ENCODE measurements at places on chromosomes 1 and 21.

DNA sequence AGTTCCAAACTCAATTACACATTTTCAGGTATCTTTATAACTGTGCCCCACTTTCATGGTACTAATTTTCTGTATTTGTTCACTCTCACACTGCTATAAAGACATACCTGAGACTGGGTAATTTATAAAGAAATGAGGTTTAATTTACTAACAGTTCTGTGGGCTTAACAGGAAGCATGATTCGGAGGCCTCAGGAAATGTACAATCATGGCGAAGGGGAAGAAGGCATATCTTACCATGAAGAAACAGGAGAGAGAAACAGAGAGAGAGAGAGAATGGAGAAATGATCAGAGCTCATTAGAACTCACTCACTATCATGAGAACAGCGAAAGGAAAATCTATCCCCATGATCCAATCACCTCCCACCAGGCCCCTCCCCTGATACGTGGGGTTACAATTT, 874.1 kb upstream of the B3GALT2 start:
- DNase-seq, result no peak

DNA sequence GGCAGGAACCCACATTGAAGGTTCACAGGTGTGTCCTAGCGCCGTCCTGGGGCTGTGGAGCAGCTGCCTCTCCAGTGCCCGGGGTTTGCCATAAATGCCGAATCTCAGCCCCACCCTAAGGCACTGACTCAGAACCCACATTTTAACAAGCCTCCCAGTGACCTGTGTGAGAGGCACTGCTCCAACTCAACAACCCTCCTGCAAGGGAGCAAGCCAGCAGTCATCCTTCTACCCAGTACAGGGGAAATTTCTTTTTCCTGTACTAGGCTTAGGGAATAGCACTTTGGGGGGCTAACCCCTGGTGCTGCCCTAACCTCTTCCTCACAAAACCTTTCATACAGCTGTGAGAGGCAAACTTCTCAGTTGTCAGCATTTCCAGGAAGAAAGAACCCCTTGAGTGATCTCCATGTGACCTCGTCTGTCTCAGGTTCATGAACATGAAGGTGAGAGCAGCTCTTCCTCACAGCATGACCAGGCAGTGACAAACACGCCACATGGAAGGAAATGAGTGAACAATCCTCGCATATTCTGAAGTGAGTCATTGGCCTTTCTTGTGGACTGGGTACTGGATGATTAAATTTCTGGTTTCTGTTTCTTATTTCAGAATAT, 11.4 kb upstream of the BCAR3 start:
- DNase-seq, result peak; percentile 9

GRCh38 chr1:179143322-179143721, 61.5 kb downstream of the TOR3A start:
- DNase-seq, result no peak

DNA sequence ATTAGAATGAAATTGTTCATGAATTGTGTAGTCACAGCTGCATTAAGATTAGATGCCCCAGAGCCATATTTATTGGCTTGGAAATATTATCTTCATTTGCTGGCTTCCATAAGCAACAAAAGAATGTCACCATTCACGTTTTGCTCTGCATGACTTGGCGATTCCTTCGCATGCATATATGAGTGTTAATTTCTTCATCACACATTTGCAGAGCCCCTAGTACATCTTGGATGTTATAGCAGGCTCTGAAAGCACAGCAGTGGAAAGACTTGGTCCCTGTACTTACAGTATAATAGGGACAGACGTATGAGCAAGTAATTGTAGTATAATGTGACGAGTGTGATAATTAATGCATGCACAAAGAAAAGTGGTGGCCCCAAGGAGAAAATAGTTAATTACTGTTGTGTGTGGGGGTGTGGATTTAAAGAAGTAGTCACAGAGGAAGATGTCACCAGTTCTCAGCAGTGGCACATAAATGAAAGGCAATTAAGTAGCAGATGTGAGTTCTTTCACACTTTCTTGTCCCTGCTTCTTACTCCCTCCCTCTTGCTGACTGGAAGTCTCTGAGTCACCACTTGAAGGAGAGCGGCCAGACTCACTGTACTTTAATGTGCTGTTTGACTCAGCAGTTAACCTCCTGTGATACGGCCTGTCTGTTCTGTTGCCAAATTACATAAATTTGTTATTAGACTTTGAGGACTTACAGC, 21.0 kb downstream of the S100A10 start:
- DNase-seq, result peak; percentile 45

- no peak for DNase-seq
Measured at GRCh38 chr1:243267471-243267880, 11.6 kb downstream of the SDCCAG8 start.

DNA sequence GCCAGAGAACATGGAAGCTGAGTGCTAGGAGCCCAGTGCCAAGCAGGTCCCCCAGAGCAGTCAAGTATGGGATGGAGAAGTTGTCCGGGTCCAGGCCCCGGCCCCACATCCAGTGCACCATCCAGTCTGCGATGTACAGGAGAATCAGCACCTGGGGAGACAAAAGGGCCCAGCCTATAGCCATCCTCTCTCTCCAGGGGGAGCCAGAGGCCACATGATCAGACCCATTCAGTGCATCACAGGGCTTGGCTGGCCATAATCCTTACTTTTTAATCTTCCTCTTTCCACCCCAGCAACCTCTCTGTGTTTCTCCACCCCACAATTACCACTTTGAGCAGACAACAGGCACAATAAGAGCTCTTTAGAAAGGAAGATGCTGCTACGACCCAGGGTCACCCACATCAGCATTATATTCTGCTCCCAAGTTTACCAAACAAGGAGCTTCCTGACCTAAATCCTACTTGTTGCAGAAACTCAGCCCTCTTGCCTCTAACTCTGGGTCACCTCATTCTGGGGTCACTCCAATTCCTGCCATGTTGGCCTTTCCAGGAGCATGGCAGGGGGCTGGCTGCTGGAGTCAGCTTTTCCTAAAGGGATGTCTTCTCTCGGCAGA, 16.4 kb upstream of the RAB29 start:
- peak; percentile 63 for DNase-seq

- DNase-seq, result no peak
Measured at GRCh38 chr1:26015358-26015757, 6.2 kb upstream of the EXTL1 start.

GRCh38 chr21:44394733-44395132, 41.3 kb downstream of the TRPM2 start:
- no peak for DNase-seq

DNA sequence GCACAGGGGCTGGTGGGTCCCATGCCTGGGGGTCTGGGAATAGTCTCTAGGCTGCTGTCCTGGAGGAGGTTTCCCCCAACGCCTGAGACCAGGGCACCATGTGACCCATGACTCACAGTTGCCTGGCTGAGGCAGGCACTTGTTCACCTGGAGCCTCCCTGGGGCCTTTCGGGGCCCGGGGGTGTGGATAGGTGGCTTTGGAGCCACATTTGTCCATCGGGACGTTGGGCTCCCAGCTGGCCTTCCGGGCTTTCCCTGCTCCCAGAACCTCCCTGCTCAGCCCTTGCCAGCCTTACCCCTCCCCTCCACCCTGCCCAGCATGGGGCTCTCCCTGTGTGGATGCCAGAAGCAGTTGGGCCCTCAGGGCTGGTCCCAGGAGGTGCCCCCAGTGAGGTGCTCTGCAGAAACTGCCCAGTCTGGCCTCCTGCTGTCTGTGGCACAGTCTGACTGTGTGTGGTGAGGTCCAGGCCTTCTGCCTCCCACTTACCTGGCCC, 14.2 kb downstream of the COL6A1 start:
- no peak for DNase-seq

DNA sequence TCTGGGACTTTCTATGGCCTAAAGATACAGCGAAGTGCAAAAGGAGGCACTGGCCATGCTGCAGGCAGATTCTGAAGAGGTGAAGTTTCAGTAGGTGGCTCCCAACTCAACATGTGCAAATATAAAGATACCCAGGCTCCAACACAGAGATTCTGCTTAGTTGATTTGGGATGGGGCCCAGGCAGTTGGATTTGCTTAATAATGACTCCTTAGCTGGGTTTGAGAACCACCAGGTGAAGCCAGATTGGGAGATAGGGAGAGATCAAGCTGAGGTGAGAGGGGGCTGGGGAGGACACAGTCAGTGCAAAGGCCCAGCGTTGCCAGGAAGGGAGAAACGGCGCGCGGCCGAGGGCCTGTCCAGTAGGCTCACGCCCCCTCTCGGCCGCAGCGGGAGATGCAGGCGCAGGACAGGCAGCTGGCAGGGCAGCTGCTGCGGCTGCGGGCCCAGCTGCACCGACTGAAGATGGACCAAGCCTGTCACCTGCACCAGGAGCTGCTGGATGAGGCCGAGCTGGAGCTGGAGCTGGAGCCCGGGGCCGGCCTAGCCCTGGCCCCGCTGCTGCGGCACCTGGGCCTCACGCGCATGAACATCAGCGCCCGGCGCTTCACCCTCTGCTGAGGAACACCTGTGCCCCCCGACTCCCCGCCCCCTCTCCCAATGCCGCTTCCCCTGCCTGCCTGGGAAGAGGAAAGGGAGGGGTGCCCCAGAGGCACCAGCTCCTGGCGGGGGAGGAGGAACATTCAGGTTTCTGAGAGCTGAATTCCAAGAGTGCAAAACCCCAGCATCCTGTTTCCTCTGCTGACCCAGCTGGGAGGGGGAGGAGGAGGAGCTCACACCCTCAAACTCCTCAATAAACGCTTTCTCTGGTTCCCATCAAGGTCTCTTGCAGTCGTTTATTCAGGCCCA, 1.2 kb downstream of the FAM167B start:
- DNase-seq, result peak; percentile 70

- DNase-seq, result peak; percentile 35
Measured at GRCh38 chr1:22053017-22053860, 730 bp downstream of the CDC42 start.

GRCh38 chr1:6456800-6457466, 9.0 kb downstream of the TNFRSF25 start:
- DNase-seq, result no peak

GRCh38 chr1:206909161-206909882, 12.1 kb downstream of the IL24 start:
- DNase-seq, result peak; percentile 64

DNA sequence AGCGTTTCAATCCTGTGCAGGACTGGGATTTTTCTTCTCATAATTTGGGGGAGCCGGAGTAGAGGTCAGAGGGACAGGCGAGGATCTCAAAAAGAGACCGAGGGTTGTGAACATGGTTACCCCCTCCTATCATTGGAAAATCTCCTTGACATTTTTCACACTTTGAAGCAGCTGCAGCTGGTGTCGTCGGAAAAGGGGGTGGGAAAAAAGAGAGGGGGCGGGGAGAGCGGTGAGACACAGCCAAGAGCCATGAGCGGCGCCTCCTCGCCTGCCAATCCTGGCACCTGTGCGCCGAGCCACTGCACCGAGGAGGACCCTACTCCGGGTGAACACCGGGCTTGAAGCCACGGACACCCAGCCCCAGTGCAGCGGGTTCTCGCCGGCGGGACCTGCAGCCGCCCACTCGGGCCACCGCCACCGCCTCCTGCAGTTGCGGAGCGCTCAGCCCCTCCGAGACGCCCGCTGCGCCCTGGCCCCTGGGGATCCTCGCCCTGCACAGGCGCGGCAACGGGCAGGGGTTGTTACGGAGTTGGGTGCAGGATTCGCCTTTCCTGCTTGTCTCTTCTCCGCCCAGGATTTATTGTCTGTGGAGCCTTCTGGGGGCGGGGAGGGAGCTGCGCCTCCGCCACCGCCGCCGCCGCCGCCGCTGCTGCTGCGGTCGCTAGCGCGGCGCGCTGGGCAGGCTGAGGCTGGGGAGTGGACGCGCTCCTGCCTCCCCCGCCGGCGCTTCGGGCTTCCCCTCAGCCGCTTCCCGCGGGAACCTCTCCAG, at the start of gene LRRC7:
LRRC7 (plus strand) TSS at position 271 of the 769 bp plus-strand sequence. CDS start 718 bp downstream, outside the sequence.
- DNase-seq, result no peak
